ENCODE measurements at places on chromosomes 16 and 17.

DNA sequence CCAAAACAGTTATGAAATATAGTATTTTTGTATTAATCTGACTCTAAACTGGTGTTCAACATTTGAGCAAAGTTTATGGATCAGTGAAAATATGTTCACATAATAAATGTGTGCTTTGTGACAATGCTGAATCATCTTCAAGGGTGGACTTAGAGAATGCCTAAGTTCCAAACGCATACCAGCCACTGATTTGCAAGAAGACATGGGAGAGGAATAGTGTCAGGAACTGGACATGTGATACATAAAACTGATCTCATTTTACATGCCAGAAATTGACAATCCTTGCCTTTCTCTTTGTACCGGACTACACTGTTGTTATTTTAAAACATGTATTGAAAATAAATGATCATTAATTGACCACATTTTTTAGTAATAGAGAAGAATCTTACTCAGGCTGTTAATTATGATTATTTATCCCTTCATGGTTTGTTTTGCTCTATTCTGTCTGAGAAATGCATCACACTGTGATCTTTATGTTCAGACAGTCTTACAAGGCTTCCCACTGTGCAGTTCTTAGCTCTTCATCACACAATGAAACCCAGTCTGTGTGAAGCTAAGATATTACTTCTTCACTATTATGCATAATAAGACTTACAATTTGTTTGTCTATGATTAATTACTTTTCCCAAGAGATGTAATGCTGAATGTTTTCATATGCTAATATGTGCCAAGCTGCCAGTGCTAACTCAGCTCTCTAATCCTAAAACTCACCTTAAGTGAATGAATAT lies 1180.6 kb upstream of the CDH8 start:
- no peak for DNase-seq

- no peak for DNase-seq
Observed at GRCh38 chr17:353213-353837, 718 bp upstream of the RPH3AL start.

- DNase-seq: peak; percentile 35
Observed at GRCh38 chr16:84603140-84603816, 14.6 kb downstream of the COTL1 start.

- no peak for DNase-seq
Observed at GRCh38 chr17:45222289-45222995, 757 bp downstream of the FMNL1 start.

DNA sequence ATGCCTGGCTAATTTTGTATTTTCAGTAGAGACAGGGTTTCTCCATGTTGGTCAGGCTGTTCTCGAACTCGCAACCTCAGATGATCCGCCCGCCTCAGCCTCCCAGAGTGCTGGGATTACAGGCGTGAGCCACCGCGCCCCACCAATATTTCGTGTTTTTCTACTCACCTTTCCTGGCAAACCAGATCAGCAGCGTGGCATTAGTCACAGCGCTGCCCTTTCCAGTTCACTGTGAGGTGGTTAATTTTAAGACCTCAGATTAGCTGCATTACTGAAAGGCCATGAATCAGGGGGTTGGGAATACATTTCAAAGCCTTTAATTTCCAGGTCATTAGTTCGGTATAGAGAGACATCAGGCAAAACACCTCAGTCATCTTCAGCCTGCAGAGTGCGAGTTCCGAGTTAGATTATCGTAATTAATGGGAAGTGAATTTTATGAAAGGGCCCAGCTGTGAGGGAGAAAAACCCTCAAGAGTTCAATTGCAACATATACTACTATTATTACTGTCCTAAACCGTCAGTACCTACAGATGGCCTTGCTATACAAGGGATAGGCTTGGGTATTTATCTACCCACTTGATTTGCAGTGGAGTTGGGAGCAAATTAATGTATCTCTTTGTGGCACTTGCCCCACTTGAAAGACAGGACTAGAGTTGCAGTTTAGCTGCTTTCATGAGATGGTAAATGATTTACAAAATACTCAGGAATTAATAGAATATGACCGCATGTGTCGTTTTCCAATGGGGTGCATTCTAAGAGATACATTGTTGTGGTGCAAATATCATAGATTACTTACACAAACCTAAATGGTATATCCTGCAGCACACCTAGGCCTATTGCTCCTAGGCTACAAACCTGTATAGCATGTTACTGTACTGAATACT lies 2.1 kb upstream of the USP32 start:
- DNase-seq: no peak

DNA sequence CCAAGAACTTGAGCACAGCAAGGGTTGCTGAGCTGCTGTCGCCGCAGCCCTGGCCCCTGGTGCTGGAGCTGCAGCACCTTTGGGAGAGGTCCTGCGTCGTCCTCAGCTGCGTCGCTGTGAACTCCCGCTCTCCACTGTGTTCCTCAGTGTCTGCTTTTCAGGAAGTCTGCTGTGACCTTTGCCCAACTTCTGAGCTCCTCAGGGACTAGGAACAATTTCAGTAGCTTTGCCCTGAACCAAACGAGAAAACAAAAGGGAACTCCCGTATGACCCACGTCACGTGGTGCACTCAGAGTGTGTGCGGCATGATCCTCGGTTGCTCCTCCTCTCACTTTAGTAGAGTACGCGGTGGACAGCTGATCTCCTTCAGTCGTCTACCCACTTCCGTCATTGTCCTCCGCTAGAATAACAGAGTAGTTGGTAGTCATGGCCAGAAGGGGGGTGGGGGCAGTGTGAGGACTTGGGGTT lies 44.2 kb downstream of the WDR45B start:
- DNase-seq: no peak

- DNase-seq: no peak
Observed at GRCh38 chr16:20660325-20660724, 37.2 kb downstream of the ACSM1 start.

- peak; percentile 45 for DNase-seq
Observed at GRCh38 chr17:41666237-41666641, 22.4 kb upstream of the EIF1 start.

All from activated CD4-positive, alpha-beta T cell treated with anti-CD3 and anti-CD28 coated beads for 24 hours (primary cell).